NB4 (cell line): ENCODE measurements at places on chromosomes 2 and 18.

DNA sequence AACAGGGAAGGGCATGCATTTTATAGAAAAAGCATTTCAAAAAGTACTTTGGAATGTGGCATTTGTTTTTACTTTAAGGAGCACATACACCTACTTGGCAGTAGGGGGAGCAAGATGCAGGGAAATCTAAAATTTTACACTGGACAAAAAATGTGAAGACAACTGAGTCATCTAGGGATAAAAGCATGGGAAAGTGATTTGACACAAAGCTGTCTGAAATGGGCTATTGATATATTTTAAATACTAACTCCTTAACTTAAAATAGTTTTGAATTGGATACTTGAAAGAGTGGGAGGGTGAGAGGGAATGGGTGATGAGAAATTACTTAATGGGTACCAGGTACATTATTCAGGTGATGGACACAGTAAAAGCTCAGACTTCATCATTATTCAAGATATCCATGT, 15.8 kb downstream of the TMEM200C start:
- peak; percentile 18 for DNase-seq

DNA sequence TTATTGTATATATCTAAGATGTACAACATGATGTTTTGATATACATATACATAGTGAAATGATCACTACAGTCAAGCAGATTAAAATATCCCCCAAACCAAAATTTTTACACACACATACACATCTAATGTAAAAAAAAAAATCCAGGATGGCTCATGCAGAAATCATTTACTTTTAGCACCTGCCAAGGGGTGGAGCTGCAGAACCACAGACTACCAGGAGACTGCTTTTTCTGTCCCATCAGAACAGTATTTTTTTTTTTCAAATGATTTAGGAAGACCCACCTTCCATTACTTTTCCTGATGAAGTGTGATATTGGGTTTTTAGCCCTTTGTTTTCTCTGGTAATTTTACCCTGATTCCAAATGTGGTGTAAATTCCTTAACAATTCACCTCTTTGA, 61.9 kb downstream of the AQP4 start:
- DNase-seq = no peak

- no peak for DNase-seq
Observed at GRCh38 chr18:60746491-60746890, 373.9 kb upstream of the MC4R start.

- DNase-seq = no peak
Observed at GRCh38 chr2:96800061-96801004, 15.7 kb upstream of the CNNM3 start.

GRCh38 chr18:5057386-5058348, 139.4 kb downstream of the AKAIN1 start:
- DNase-seq = peak; percentile 64

DNA sequence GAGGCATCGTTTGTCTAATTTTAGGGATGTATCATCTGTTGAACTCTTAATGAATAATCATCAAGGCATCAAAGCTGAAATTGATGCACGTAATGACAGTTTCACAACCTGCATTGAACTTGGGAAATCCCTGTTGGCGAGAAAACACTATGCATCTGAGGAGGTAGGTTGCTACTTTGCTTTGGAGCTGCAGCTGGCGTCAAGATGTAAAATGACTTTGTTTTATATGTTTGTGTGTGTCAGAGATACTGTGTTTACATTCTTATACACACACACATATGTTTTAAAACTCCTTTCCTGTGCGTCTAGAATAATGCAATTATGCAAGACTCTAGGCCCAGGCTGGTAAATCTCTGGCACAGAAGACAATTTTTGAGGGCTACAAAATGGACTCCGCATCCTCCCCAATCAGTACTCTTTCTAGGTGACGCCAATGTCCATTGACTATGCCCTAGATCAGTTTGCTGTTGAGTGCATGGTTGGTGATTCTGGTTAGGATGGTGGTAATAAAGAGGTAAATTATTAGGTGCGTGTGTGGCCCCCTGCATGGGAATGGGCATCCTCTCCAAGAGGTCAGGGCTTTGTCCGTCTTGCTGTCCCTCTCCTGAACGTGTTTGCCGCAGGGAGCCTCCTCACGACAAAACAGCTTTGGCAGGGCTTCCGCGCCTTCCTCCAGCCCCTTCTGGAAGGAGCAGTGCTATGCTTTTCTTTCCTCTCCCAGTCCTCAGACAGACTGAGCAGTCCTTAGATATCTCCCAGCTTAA, 68.2 kb upstream of the EML6 start:
- DNase-seq = no peak

DNA sequence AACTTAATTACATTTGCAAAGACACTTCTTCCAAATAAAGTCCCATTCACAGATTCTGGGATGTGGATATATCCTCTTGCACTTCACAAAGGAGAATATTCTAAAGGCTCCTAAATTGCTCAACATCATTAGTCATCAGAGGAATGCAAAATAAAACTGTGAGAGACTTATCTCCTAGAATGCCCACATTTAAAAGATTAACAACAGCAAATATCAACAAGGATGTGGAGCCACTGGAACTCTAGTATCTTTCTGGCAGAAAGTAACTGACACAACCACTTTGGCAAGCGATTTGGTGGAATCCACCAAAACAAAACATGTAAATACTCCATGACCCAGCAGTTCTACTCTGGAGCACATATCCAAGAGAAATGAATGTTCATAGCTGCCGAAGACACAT, 4.6 kb downstream of the NEU2 start:
- DNase-seq = no peak

- DNase-seq = peak; percentile 42
Observed at GRCh38 chr2:101173707-101174295, 22.6 kb upstream of the TBC1D8 start.

DNA sequence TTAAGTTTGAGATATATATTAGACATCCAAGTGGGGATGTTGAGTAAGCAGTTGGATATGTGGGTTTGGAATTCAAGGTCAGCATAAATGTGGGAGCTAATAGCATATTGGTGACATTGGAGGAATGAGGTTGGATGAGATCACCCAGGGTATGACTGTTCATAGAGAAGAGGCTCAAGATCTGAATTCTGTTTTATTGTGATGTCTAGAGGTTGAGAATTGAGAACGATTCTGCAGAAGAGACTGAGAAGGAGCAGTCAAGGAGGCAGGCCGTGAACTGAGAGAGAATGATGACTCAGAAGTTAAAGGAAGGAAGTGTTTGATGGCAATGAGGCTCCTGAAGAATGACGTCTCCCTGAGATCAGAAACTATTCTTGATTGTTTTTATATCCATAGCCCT, 5.9 kb downstream of the SERPINB11 start:
- DNase-seq = no peak

- DNase-seq = no peak
Observed at GRCh38 chr2:235616885-235617284, 123.0 kb downstream of the AGAP1 start.
